MG63 (cell line): ENCODE measurements at places on chromosomes 3 and 15.

- DNase-seq: no peak
Observed at GRCh38 chr3:181915551-181915950, 203.8 kb downstream of the SOX2 start.

GRCh38 chr15:92656089-92656488 lies 514 bp upstream of the FAM174B start:
- DNase-seq: no peak

DNA sequence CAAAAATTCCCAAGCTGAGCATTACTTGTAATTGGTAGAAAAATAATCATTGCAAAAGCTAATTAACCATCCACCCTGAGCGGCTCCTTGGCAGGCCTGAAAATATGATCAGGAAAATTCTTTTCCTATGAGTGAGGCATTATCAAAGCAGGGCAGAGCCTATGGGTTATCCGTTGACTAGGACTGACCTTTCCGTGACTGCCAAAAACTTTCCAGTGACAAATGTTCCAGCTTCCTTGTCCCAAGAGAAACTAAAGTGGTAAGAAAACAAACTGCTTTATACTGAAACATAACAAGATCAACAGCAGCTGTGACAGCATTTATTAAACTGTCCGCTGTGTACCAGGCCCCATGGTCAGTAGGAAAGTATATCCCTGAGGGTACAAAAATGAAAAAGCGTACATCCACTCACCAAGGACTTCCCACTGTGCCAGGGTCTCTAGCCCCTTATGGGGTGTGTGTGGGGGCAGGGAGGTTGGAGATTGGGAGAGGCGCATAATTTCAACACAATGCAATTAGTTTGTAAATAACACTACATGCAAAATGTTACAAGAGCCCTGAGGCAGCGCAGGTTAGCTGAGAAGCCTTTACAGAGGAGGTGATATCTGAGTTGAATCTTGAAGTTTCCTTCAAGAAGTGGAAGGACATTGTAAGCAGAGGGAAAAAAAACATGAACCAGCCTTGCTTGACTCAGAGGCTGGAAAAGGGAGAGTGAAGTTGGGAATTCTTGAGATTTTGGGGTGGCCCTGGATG lies 8.5 kb downstream of the LIPC start:
- DNase-seq: peak; percentile 57

GRCh38 chr15:84657748-84658079 lies 285 bp downstream of the NMB start:
- no peak for DNase-seq

- no peak for DNase-seq
Observed at GRCh38 chr15:83248151-83249029, 36.1 kb downstream of the BNC1 start.

DNA sequence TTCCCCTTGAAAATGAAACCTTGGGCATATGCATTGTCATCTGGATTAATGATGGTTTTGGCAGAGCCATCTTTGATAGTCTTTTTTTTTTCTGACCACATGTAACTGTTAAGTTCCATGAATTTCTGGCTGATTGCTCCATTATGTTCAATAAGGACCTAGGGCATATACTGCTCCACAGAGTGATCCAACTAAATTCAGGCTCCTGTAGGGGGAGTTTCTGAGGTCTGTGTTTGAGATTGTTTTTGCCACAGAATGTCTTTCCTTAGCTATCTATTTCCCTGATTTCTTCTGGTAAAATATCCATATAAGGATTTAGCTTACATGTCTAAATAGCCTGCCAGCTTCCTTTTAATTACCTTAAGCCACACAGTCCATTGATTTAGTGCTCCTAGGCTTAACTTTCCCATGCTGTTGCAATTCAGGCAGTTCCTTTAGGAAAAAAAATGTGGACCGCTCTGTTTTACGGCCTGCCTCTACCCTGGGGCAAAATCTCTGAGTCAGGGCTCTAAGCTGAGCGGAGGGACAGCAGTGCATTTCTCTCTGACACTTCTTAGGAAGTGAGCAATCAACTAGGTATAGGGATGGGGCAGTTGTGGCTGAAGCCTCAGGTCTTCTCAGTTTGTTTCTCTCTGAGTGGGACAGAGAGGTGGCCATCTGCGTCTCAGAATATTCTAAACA lies 796.2 kb downstream of the NR2F2 start:
- DNase-seq: peak; percentile 68

- no peak for DNase-seq
Observed at GRCh38 chr3:37135561-37135960, 38.8 kb downstream of the LRRFIP2 start.

DNA sequence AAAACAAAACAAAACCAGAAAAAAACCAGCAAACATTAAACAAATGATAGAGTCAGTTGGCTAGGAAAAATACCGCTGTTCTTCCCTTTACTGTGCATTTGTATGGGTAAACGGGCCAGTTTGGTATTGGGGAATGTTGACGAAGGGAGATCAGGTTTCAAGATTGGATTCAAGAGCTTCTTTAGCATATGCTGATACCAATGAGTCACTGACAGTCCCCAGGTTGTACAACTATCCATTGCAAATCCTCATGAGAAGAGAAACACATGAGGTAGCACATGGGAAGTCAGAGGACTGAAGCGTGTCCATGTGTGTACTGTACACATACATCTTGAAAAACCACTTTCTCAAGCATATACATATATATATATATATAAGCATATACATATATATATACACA lies 25.6 kb downstream of the TIGIT start:
- peak; percentile 24 for DNase-seq

DNA sequence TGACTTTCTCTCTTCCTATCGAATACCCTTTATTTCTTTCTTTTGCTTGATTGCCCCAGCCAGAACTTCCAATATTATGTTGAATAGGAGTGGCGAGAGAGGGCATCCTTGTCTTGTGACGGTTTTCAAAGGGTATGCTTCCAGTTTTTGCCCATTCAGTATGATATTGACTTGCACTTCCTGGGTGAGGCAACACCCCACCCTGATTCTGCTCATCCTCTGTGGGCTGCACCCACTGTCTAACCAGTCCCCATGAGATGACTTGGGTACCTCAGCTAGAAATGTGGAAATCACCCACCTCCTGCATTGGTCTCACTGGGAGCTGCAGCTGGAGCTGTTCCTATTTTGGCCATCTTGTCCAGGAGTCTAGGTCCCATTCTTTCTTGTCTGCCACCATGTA lies 44.8 kb upstream of the KCNH8 start:
- no peak for DNase-seq

GRCh38 chr3:58386626-58387365 lies 46.8 kb downstream of the PDHB start:
- DNase-seq: peak; percentile 18

- no peak for DNase-seq
Observed at GRCh38 chr3:31952205-31952604, 28.9 kb downstream of the OSBPL10 start.
